Progenitor cell of endocrine pancreas (in vitro differentiated cells): ENCODE measurements at places on chromosomes 3 and 15. TPM values are rescaled to one million over a fixed set of nuclear protein-coding genes. Genes with fewer than 3 reads are reported as not detected.
A peak's percentile ranks its signal among the peaks of the same experiment; 100 is the strongest.

The CYFIP1 gene
- 169 and 175 TPM in 2 replicates for total RNA-seq

DNA sequence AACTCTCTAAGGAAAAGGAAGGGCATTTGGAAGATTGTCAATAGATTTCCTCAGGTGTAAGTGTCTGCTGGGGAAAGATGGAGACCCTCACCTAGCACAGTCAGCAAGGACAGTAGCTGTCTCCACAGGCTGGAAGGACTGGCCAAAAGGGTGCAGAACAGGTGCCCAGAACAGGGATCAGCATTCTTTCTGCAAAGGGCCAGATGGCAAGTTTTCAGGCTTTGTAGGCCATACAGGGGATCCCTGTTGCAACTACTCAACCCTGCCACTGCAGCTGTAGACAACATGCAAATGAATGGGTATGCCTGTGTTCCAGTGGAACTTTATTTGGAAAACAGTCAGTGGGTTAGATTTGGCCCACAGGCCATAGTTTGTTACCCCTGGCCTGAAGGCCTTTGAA lies 8.1 kb downstream of the AGBL1 start:
- H3K27me3 ChIP-seq, result peaks cover 8% of the 10 kb centered on the region
- no peak overlapping the region for H3K27ac ChIP-seq
- H3K4me1 ChIP-seq, result peaks cover 9% of the 10 kb centered on the region
- no peak for DNase-seq
- no peaks in the 10 kb centered on the region for H3K36me3 ChIP-seq

DNA sequence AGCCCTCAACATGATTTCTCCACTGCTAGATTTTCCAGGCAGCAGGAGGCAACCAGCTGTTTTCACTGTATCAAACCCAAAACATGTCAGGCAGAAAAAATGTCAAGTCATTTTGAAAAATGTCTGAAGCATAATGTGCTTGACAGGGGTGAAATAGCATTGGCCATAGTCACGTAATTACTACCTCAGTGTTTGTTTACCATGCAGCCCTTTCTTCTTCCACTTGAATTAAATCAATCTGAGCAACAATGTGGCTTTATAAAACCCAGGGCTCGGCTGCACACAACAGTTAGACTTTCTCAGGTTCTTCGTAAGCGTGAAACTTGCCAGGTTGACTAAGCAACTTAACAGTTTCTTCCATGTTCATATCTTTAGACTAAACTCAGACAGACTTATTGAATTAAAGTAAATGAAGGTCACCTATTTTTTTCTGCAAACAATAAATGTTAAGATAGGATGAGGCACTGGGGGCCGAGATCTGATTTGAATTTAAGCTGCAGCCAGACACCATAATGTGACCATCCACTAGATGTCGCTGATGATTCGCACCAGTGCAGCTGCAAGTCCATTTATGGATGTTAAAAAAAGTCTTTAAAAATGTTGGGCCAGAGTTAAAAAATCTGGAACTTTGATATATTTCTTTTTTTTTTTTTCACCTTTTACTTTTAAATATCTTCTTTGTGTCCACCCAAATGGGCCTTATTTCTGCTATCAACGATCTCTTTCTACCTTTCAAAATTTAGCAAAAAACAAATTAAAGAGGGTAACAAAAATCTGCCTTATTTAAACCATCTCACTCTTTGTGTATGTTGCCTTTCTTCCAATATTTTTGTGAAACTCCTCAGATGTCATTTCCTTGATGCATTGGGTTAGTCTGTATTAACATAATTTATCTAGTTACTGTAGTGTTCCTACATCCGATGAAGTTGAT lies 305.9 kb downstream of the CACNA2D3 start:
- peaks cover 3% of the 10 kb centered on the region for H3K27me3 ChIP-seq
- H3K4me1 ChIP-seq, result peaks cover 12% of the 10 kb centered on the region
- peak overlapping the region; percentile 16 for H3K27ac ChIP-seq

DNA sequence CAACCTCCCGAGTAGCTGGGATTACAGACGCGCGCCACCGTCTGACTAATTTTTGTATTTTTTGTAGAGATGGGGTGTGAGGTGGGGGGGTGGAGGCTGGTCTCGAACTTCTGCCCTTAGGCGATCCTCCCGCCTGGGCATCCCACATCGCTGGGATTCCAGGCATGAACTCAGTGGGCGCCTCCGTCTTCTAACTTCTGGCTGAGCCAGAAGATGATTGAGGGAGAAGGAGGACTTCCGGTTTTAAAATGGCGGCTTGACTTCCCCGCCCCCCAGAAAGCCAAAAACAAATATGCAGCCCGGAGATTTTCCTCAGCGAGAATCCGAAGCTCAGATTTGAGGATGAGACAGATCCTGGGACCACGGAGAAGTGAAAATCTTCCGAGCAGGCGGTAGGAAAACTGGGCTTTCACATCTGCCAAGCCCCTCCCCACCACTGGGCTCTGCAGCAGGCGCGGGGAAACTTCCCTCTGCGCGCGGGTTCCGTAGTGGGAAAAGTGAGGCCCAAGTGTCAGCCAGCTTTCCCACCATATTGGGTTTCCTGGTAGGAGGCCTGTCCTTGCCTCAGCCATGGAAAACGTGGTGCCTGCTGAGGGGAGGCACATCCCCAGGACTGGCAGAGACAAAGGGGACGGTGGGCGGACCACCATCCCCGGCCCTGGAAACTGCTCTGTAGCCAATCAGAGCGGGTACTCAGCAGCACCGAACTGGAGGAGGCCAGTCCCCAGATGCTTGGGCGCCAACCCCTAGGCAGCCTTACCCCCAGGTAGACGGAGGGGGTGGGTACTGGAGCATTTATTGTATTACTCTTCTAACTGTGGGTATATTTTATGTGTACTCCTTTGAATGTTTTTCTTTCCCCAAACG lies 17.3 kb downstream of the CHST14 start:
- no peaks in the 10 kb centered on the region for H3K36me3 ChIP-seq
- H3K27me3 ChIP-seq, result peaks cover 9% of the 10 kb centered on the region
- H3K4me3 ChIP-seq, result no peak overlapping the region

The STRIT1 gene
- not detected in 2 replicates for total RNA-seq

DNA sequence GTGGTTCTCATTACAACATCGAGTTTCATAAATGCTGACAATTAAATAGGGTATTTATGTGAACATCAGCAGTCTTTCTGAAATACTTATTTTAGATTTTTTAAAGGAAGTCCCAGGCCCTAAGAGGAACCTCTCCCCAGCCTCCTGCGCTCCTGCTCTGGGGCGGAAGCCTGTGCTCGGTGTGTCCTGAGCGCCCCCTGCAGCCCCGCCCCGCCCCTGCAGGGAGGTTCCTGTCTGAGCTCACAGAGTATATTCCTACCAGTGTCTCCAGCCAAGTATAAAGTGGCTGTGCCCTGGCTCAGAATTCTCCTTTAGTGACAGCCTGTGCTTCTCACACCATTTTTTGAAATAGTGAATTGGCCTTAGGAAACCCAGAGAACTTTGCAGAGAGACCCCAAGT lies 567.9 kb downstream of the GOLGA6L6 start:
- H3K36me3 ChIP-seq, result no peaks in the 10 kb centered on the region
- DNase-seq, result no peak
- no peaks in the 10 kb centered on the region for H3K4me1 ChIP-seq
- no peak overlapping the region for H3K27ac ChIP-seq
